Gastrocnemius medialis (tissue), 4 donors: ENCODE measurements at places on chromosomes 2 and 18. TPM values are rescaled to one million over a fixed set of nuclear protein-coding genes. Genes with fewer than 3 reads are reported as not detected.

INHBB gene
- total RNA-seq = 23.8 TPM

KCNF1 gene
- total RNA-seq = not detected

GRCh38 chr18:47263150-47263429, 11.6 kb upstream of the SKOR2 start:
- H3K4me3 ChIP-seq = peak overlapping the region; percentile 37
- DNase-seq = no peak
- no peaks in the 10 kb centered on the region for H3K36me3 ChIP-seq
- no peak overlapping the region for H3K27ac ChIP-seq
- peaks cover 10% of the 10 kb centered on the region for H3K4me1 ChIP-seq

DNA sequence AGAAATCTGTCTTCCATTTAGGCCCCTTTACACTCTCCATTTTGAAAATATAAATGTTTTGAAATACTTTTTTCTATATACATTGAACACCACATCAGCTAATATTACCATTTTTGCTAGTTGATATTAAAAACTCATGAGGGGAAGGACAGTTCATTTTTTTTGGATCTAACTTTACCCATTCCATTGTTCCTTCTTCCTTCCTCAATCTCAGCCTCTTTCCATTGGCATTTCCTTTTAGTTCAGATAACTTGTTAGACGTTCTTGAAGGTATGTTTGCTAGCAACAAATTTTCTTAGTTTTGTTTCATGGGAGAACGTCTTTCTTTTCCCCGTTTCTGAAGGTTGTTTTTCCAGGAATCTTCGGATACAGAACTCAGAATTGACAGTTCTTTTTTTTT, 759.0 kb downstream of the SOCS6 start:
- no peak overlapping the region for H3K27ac ChIP-seq
- no peaks in the 10 kb centered on the region for H3K27me3 ChIP-seq
- no peaks in the 10 kb centered on the region for H3K4me1 ChIP-seq
- no peaks in the 10 kb centered on the region for H3K36me3 ChIP-seq
- H3K4me3 ChIP-seq = no peak overlapping the region
- no peak for DNase-seq

DNA sequence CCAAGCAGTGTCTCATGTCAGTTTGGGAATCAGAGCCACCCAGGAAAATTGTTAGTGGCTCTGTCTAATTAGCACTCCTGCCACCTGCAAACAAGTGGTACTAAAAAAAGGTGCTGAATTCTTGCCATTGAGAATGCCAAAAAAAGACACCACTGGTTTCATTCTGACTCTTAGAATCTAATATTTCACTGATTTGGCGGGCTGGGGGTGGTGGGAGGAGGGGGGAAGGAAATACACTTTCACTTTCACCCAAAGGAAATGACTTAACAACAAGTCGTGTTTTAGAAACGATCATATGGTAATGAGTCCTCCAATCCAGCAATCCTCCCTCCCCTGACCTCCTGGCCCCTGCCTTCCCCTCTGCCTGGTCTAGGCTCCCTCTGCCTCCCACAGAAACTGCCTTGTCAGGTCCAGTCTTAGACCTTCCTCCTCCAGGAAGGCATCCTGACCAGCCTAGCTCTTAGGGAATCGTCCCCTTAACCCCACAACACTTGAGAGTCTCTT, 4.4 kb upstream of the KLHL29 start:
- DNase-seq = no peak
- peak overlapping the region; percentile 27 for H3K4me3 ChIP-seq
- no peaks in the 10 kb centered on the region for H3K27me3 ChIP-seq

DNA sequence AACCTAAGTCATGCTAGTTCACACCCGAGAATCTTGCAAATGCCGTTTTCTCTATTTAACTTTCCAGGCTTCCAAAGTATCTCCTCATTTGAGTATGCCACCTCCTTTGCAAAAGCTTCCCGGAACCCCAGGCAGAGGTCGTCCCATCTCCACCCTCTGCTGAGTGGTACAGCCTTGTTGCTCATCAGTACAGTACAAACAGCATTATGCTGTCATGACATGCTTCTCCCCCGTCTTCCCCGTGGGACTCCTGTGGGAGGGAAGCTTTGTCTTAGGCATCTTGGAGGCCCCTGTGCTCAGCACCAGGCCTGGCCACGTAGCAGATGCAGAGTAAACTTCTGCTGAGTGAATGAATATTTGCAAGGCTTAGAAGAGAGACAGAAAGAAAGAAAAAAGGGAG, 102.7 kb downstream of the CDCA7 start:
- DNase-seq = no peak
- no peak overlapping the region for H3K27ac ChIP-seq
- no peaks in the 10 kb centered on the region for H3K4me1 ChIP-seq
- H3K36me3 ChIP-seq = no peaks in the 10 kb centered on the region
- no peak overlapping the region for H3K4me3 ChIP-seq

- H3K4me1 ChIP-seq = no peaks in the 10 kb centered on the region
- DNase-seq = no peak
- no peak overlapping the region for H3K4me3 ChIP-seq
- no peaks in the 10 kb centered on the region for H3K36me3 ChIP-seq
- H3K27ac ChIP-seq = no peak overlapping the region
Observed at GRCh38 chr18:68150961-68151360, 563.9 kb downstream of the TMX3 start.

DNA sequence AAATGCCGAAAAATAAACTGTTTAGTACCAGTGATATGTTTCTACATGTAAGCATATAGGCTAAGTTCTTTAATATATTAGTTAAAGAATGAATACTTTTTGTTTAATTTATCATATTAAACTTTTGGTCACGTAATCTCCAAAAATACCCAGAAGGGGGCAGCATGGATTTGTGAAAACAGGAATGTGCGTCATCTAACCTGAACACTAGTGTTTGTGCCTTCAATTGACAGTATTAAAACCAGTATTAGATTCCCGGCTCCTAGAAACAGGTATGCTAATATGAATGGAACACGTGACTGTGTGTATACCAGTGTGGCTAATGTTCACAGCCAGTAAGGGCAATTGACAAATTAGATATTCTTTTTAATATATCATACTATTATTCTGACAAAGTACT, 51.8 kb downstream of the WDR7 start:
- no peaks in the 10 kb centered on the region for H3K27me3 ChIP-seq
- H3K36me3 ChIP-seq = no peaks in the 10 kb centered on the region
- no peak overlapping the region for H3K4me3 ChIP-seq

DNA sequence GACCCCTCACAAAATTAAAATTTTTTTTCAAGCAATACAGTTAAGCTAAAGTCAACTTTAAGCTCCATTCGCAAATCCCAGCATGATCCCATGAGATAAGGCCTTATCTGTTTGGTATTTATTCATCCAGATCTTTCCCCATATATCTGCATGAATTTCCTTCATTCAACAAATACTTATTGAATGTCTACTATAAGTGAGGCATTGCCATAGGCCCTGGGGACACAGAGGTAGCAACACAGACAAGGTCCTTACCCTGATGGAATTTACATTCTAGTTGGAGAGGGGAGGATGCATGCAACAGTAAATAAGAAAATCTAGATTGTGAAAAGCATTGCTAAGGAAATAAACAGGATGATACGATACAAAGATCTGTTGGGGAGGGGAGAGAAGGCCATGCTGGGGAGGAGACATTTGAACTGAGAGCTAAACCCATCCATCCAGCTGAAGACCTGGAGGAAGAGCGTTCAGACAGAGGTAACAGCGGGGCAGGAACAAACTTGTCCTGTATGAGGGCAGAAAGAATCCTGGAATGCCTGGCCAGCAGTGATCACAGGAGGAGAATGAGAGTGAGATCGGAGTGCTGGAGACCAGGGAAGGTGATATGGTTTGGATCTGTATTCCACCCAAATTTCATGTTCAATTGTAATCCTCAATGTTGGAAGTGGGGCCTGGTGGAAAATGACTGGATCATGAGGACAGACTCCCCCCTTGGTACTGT, 71.6 kb downstream of the SDC1 start:
- no peak overlapping the region for H3K4me3 ChIP-seq
- H3K27ac ChIP-seq = no peak overlapping the region
- H3K27me3 ChIP-seq = no peaks in the 10 kb centered on the region
- DNase-seq = no peak
- H3K36me3 ChIP-seq = no peaks in the 10 kb centered on the region

- H3K27ac ChIP-seq = peak overlapping the region; percentile 97
- H3K4me3 ChIP-seq = no peak overlapping the region
- peaks cover 16% of the 10 kb centered on the region for H3K4me1 ChIP-seq
Observed at GRCh38 chr2:96832408-96832753, 11.4 kb downstream of the ANKRD23 start.
